SK-MEL-5 (cell line): ENCODE measurements at places on chromosomes 5 and 9. TPM values are rescaled to one million over a fixed set of nuclear protein-coding genes. Genes with fewer than 3 reads are reported as not detected.
A peak's percentile ranks its signal among the peaks of the same experiment; 100 is the strongest.

The DBH gene
- total RNA-seq: not detected in 2 replicates

The PLPP7 gene
- total RNA-seq: 1.1 and 2.0 TPM in 2 replicates

The IL3 gene
- not detected in 2 replicates for total RNA-seq

The IFNB1 gene
- not detected in 2 replicates for total RNA-seq

The DAB2 gene
- total RNA-seq: 221 and 253 TPM in 2 replicates

The FGD3 gene
- total RNA-seq: 0.08 and 0.13 TPM in 2 replicates

The ENTREP1 gene
- 2.7 and 3.1 TPM in 2 replicates for total RNA-seq

The GARNL3 gene
- total RNA-seq: 5.3 and 6.4 TPM in 2 replicates

The FBP2 gene
- total RNA-seq: not detected in 2 replicates

The VAV2 gene
- total RNA-seq: 4.2 and 4.4 TPM in 2 replicates

DNA sequence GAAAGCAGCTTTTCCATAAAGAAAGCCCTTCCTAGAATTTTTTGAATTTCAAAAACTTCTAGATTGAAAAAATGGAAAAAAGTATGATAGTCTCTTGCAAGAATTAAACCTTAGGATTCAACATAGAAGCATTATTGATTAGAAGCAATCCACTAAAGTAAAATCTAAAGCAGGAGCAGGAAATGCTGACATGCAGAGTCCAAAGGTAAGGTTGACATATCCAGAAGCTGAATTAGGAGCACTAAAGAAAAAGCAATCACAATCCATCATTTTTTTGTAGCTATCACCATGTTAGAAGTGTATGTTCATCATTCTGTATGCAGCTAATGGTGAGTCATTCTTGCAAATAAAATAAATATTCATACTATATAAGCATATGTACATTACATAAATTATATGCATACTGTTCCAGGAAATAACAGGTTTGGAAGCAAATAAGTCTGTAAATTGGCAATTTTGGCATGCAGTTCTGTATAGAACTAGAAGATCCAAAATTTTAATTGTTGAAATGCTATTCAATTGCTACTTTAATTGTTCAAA lies 39.4 kb upstream of the RNF180 start:
- no peak for DNase-seq

DNA sequence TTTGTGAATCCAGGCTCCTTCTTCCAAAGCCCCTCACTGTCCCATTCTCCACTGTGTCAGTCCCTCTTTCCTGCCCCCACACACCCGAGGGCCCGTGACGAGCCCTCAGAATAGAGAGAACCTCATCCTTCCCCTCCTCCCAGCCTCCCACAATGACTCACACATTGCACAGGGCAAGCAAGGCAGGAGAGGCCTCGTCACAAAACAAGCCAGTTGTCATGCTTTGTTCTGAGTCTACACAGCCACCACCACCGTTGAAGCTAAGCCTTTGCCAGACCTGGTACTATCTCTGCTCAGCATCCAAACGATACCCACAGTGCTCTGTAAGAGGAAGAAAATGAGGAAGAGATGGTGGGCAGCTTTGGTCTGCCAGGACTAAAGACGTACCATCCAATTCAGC lies 142.2 kb upstream of the ZNF366 start:
- no peak for DNase-seq

- DNase-seq: no peak
Observed at GRCh38 chr5:36153726-36154125, 1.8 kb downstream of the SKP2 start.

DNA sequence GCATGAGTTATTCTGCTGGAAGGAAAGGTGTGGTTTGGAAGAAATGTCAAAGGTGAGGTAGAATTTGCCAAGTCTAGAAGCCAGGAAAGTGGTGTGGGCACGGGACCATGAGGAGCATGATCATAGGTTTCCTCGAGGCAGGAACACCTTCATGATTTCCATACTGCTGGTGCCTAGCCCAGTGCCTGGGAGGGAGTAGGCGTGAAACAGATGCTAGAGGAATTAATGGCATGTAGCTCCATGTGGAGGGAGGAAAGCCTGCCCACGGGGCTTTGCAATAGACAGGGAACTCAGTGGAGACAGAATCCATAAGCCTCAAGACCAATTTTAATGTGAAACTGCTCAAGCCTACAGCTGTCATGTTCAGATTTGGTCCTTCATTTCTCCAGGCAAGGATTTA lies 35.1 kb downstream of the TTLL11 start:
- no peak for DNase-seq

DNA sequence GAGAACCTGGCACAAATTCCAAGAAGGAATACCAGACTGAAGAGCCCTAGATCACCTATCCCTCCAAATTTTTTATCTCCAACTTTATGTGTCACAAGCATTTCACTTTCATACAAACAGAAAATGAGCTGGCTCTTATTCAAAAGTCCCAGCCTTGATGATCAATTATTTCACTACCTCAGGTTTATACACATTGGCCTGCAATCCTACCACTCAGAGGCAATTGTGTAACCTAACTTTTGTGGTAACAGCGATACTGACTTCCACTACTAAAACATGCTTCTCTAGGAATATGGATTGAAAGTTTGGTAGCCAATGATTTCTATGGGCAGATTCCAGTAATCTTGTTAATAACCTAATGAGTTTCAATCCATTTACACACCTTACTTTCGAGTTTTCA lies 10.5 kb downstream of the RNF38 start:
- DNase-seq: no peak

GRCh38 chr9:79489261-79490000 lies 82.3 kb upstream of the TLE4 start:
- DNase-seq: peak; percentile 11

- no peak for DNase-seq
Observed at GRCh38 chr5:83589786-83590185, 118.2 kb downstream of the VCAN start.

GRCh38 chr5:32264957-32265572 lies 47.7 kb downstream of the MTMR12 start:
- DNase-seq: no peak

DNA sequence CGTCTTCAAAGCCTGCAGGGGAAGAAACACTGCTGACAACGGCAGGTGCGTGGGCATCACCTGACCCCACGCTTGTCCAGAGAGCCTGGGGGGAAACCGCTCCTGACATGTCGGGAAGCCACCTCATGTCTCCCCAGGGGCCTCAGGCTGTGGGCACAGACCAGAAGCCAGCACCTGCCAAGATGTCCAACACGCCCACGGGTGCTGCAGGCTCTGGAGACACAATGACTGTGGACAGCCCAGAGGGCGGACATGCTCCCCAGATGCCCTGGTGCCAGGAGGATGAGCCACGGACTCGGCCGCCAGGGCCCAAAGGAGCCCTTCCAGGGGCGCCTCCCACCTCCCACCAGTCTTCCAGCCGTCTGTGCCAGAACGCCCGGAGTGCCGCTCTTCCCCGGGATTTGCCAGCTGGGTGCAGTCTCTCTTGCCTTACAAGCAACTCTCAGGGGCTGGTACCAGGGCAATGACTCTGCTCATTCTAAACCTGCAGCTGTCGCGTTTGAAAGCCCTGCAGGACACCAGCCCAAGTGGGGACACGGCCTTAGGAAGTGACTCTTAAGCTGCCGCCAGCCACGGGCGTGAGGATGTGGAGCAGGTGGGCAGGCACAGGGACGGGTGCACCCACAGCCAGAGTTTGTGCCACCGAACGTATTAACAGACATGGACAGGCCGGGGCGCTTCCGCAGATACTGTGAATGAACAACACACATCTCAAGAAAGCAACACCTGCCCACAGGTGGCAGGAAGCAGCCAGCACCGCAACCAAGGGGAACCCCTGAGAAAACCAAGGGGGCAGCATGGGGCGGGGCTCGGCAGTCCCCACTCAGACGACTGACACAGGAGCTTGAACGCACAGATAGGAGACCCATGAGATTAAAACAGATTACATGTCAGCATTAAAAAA lies 6.8 kb upstream of the LHX3 start:
- DNase-seq: no peak

DNA sequence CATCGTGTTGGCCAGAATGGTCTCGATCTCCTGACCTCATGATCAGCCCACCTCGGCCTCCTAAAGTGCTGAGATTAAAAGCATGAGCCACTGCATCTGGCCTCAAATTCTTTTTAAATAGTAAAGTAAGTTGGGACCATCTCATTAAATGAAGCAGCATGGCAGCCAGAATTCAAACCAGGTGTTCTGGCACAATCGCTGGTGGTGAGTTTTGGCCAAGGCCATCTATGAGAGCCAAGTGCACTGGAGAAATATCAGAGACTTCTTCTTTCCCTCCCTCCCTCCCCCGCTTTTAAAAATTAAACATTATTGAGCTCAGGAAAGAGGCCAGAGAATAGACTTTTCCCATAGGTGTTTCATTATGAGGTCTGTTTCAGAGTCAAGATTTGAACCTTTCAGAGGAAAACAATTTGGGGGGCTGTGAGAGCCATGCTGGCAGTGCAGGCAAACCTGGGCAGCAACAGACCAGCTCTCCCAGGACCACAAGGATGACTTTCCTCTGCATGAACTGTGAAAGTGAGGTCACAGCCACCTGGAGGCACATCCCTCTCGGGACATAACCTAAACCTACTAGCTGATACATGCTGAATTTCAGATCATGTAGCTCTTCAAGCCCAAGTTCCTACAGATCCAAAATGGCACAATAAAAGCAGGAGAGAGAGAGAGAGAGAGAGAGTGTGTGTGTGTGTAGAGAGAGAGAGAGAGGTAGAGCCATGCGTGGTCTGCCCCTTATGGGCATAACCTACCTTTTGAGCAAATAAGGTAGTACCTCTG lies 94.6 kb upstream of the DMRT1 start:
- no peak for DNase-seq

DNA sequence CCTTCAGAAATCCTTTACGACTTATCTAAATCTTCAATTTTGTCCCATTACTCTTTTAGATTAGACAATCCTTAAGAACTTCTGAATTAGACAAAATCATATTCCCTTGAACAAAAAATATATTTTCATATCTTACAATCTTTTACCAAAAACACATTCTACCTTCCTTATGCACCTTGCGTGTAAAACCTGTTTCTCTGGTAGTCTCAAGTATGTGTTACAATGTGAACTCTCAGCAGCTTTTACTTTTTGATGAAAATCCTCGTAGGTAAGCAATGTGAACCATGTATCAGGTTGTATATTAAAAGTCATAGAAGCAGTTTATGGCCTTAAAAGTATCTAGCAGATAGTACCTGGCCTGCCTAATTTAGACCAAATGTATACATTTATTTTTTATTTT lies 12.7 kb downstream of the GMCL2 start:
- DNase-seq: no peak

- DNase-seq: no peak
Observed at GRCh38 chr9:92245005-92245797, 48.3 kb downstream of the IARS1 start.

DNA sequence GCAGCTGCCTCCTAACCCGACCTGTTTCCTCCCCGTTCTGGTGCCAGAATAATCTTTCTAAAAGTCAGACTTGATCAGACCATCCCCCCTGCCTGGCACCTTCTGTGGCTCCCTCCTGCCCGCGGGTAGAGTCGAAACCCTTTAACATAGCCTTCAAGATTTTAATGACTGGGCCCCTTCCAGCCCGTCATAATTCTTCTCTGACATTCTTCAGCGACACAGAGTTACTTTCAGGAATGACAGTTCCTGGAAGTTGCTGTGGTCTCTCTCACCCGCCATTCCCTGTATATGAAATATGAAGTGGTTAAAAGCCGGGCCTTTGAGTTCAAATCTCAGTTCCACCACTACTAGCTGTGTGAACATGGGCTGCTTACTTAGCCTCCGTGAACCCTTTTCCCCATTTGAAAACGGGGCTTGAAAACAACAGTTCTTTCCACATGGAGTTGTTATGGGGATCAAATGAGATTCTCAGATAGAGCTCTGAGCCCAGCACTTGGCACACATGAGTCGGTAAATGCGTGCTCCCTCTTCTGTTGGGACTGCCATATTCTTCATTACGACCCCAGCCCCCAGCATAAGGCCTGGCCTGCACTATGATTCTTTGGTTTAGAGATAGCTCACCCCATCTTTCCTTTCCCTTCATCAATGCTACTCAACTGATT lies 737 bp downstream of the NANS start:
- peak; percentile 37 for DNase-seq

DNA sequence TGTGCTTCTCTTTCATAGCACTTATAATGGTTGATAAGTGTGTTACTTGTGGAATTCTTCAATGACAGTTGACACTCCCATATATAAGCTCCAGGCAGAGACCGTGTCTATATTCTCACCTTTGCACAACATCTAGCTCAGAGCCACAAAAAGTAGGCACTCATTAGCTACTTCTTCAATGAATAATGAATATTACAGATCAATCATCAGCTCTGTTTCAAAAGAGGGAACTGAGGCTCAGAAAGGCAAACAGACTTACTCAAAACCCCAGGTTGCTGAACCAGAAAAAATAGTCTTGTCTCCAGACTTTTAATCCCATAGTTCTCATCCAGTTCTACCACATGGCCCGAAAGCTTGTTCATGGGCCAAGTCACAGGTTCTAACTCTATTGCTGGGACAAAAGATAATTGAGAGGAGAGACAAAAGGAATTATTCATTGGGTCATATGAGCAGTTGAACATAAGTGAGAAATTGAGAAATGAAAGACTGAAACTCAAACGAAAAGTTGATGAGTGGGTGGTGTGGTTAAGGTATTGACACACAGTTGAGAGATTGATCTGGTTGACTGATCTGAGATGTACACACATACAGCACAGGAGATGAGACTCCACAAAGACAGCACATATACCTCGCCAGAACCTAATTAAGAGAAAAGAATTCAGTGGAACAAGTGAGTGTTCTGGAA lies 381.6 kb downstream of the EFNA5 start:
- DNase-seq: peak; percentile 84

DNA sequence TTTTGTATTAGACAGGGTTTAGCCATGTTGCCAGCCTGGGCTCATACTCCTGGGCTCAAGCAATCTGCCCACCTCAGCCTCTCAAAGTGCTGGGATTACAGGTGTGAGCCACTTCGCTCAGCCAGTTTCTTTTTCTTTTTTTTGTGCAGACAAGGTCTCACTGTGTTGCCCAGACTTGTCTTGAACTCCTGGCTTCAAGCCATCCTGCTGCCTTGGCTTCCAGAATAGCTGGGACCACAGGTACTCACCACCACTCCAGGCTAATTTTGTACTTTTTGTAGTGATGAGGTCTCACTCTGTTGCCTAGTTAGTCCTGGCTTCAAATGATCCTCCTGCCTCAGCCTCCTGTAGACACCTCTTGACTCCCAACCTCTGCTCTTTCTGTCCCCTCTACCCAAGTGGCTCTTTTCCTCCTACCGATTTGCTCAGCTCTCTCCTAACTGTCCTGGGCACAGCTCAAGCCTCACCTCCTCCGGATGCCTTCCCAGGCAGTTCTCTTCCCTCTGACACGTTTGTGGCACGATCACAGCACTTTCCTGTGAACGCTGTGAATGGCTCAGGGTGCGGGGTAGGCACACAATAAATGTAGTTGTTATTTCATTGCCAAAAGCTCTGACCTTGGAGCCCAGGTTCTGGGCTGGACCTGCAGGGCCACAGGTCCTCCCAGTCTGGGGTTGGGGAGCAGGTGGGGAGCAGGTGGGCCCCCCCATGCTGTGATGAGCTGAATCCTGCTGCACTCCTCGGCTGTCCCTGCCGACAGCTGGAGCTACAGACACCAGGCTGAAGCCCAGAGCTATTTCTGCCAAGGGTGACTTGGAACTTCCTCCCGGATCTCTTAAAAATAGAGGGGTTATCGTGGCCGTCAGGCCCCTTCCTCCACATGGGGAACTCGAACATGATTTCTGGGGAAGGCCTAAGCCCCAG lies 23.9 kb downstream of the GFI1B start:
- DNase-seq: no peak
